ENCODE measurements at places on chromosomes 2 and 18. TPM values are rescaled to one million over a fixed set of nuclear protein-coding genes. Genes with fewer than 3 reads are reported as not detected.

The SCN7A gene
- not detected for total RNA-seq

The ALPP gene
- total RNA-seq: not detected

The ABCB11 gene
- total RNA-seq: 0.13 TPM

The FOXI3 gene
- total RNA-seq: not detected

The PFN4 gene
- total RNA-seq: 0.17 TPM

The TRIM43 gene
- not detected for total RNA-seq

The DCDC2C gene
- total RNA-seq: not detected

The VIT gene
- 8.9 TPM for total RNA-seq

The PAIP2B gene
- total RNA-seq: 0.65 TPM

The FBXO41 gene
- 0.72 TPM for total RNA-seq

The COL6A3 gene
- 2,074 TPM for total RNA-seq

The SLC14A1 gene
- 167 TPM for total RNA-seq

The DNAH7 gene
- 0.46 TPM for total RNA-seq

The PAX8 gene
- 1.6 TPM for total RNA-seq

The ITPRIPL1 gene
- total RNA-seq: 1.3 TPM

The SNORC gene
- total RNA-seq: 1.6 TPM

The AGAP1 gene
- 19.0 TPM for total RNA-seq
